ENCODE measurements at places on chromosomes 2 and 18. TPM values are rescaled to one million over a fixed set of nuclear protein-coding genes. Genes with fewer than 3 reads are reported as not detected.

Gene ATL2
- polyA plus RNA-seq: 77.5 TPM

Gene REV1
- 13.3 TPM for polyA plus RNA-seq

Gene FAP
- polyA plus RNA-seq: 0.21 TPM

Gene CFAP221
- polyA plus RNA-seq: 0.30 TPM

Gene SCYGR1
- polyA plus RNA-seq: not detected

Gene CCDC178
- polyA plus RNA-seq: not detected

Gene PLEK
- not detected for polyA plus RNA-seq

Gene ELOA2
- not detected for polyA plus RNA-seq

Gene RIT2
- polyA plus RNA-seq: not detected

Gene SERPINB2
- polyA plus RNA-seq: not detected

Gene LINC00305
- polyA plus RNA-seq: not detected

Gene KCNJ3
- polyA plus RNA-seq: not detected

Gene C1GALT1C1L
- 2.1 TPM for polyA plus RNA-seq

Gene MYCN
- not detected for polyA plus RNA-seq

Gene KCNG2
- polyA plus RNA-seq: not detected

Gene CFC1
- not detected for polyA plus RNA-seq

Gene TBR1
- polyA plus RNA-seq: 0.07 TPM

Gene BOLL
- polyA plus RNA-seq: not detected

Gene TRIB2
- 0.03 TPM for polyA plus RNA-seq

DNA sequence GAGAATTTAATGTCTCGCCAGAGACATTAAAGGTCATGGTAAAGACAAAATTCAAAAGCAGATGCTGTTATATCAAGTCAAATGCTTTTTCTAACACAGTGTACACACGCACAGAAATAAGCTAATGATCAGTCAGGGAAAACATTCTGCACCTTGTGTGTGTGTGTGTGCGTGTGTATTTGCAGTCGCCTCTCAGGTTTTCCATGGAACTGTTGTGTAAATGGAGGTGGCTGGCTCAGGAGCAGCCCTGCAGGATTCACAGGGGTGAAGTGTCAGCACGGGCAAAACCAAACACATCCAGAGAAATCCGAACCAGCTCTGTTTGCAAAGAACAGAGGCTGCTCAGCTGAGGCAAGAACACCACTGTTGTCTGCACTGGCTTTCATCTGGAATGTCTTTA is 76.2 kb upstream of the YWHAQ start:
- no peak for DNase-seq

DNA sequence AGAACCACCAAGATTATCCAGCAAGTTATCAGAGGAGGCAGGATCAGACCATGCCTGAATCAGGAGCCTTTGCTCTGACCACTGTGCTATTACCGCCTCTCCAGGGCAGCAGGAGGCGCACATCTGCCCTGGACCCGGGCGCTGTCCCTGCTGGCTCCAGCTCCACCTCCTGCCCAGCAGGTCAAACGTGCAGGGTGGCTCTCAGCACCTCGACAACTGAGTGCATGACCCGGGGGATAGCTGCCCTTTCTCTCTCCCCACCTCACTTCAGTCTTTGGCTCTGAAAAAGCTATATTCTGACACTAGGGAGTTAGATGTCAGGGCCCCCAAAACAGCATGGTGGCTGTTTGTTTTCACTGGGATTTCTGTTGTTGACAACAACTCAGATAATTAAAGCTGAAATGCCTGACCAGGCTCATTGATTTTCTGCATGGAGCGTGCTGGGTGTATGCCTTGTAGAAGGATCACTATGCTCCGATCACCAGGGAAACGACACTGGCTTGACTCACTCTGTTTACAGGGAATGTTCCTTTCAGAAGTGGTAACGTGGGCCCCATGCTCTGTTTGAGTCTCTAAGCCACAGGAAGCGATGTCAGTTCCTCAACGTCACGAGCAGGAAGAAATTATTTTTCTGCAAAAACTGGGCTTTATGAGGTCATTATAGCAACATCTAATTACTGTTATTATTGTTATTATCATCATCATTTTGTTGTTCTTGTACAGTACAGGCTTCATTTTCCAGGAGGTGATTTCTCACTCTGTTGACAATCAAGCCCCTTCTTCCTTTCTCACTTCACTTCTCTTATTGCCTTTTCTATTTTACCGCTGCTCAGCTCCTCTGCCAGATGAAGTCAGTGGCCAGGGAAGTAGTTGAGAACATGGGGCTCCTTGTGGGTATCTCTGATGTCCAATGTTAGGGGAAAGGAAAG is 125.6 kb downstream of the PLB1 start:
- DNase-seq: peak; percentile 43

- no peak for DNase-seq
Measured at GRCh38 chr2:205998583-205998982, 87.4 kb downstream of the INO80D start.

DNA sequence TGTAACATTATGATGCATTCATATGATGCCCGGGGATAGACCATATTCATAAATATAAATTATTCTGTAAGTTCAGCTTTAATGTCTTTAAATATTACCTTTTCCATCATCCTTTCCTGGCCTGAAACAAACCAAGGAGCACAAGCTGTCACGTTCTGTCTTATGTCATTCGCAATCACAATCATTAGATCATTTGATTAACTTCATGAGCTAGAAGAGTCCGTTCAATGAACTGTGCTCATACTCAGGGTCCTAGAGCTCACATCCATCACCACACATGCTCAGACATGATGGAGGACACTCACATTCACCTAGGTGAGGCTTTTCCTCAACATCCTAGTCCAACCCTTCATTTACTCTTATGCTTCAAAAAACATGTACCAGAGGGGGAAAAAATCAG is 599.0 kb upstream of the ID2 start:
- DNase-seq: no peak

- DNase-seq: no peak
Measured at GRCh38 chr2:132448771-132449170, 32.2 kb downstream of the GPR39 start.

DNA sequence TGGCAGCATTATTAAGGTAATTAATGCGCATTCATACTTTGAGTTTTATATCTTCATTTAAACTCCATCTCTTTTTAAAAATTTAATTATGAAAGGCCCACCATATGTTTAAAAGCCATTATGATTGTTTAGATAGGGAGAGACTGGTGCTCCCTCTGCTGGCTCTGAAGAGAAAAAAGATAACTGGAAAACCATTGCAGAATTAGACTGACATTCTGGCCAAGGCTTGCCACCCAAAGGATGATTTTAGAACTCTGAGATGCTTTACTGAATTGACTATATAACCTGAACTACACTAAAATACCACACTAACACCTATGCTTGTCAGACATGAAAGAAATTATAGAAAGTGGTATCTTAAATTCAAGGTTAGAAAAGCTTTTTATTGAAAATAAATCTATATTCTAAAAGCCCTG is 127.6 kb upstream of the SPOPL start:
- peak; percentile 10 for DNase-seq

DNA sequence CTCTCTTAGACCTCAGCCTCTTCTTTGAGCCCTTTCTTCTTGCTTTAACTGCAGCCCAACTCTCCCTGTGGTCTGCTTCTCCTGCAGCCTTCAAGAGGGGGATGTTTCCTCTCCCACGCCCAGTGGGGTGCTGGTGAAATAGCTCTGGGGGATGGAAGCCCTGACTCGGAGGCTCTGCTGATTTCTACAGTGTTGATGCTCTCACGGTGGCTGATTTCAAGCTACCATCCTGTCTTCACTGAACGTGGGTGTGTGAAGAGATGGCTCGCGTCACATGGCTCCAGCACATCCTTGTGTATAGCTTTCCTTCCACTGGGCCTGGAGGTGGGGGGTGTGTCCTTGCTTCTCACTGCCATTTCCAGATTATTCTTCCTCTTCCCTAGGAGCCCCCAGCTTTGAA is 20.0 kb downstream of the MPP4 start:
- no peak for DNase-seq

GRCh38 chr2:227436436-227437174 is 35.4 kb upstream of the AGFG1 start:
- DNase-seq: no peak

DNA sequence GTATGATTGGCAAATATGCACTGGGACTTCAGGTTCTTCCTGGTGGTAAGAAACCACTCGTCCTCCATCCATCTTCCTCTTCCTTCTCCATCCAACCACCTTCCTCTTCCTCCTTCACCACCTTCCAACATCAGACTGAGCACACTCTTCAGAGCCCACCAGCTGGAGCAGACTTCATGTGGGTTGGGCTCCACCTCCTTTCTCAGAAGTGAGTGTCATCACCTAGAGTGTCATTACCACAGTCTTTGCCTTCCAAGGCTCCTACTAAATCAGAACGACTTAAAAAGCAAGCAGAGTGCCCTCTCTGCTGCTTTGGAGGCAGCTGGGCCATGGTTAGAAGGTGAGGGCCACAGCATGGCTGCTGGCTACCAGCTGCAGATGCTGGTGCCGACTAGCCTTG is 171.6 kb downstream of the SH3RF3 start:
- DNase-seq: no peak

- no peak for DNase-seq
Measured at GRCh38 chr18:78821396-78821795, 158.2 kb upstream of the SALL3 start.

DNA sequence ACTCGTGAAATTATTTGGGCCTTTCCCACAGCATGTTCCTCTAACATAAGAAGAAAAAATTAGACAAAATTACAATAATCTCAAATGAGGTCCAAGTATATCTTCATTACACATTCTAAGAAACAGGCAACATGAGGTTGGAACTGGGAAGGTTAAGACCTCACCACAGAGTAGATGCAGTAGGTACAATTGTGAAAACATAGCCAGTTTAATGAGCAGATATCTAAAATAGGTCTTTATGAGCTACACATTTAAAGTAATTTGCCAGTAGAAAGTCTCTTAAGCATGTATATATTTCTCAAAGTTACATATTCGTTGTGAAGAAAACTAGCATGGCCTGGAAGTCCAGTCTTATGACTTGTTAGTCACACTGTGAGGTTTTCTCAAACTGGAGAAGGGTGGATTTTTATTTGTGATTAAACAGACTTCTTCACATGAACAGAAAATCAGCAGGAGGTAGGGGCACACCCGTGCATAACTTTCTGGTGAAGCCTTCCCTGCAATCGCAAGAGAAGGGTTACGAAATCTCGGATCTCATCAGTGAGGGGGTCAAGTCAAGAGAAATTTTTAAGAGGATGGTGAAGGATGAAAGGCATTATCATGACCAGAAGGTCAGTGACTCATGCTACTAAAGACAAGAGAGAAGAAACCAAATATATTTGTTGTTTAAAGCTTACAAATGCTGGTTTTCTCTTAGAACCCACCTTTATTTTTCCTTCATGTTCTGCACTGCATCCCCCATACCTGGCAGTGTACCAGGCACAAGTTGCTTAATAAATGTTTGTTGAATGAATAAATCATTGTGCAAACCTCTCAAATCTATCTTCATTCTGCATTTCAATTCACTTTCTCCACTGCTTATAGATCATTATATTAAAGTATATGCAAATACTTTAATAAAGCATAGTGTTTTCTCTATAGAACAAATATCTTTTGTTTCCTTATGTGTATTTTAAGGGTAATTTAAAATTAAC is 5.1 kb upstream of the RAB27B start:
- DNase-seq: peak; percentile 65

DNA sequence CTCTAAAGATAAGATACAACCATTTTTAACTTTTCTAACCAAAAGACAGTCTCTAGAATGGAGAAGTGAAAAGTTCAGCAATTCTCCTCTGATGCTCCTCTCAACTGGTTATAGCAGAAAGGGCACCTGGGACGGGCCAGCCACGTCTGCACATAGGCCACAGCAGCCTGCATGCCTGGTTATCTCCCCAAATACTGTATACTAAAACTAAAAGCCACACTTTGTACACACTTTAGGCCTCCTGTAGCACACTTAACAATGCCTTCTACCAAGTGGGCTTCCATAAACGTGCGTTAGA is 179.1 kb downstream of the ANKRD44 start:
- no peak for DNase-seq

DNA sequence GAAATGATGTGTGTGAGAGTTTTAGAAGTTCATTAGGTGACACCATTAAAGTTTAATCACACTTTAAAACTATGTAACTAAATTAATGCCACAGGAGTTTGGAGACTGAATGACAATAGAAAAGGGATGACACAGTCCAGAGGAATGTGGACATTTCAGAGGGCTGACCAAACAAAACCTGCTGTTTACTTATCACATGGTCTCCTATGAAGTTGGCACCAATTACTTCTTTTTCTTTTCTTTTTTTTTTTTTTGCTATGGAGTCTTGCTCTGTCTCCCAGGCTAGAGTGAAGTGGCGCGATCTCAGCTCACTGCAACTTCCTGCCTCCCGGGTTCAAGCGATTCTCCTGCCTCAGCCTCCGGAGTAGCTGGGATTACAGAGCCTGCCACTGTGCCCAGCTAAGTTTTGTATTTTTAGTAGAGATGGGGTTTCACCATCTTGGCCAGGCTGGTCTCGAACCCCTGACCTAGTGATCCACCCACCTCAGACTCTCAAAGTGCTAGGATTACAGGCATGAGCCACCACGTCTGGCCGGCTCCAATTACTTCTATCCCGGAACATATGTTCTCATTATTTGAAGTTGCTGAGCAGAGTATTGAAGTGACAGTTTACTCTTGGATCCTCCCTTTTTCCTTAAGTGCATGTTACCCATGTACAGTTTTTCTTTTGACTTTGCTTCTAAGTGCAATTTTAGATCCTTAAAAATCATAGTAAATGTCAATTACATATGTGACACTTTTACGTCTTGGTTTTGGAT is 4.3 kb downstream of the AGPS start:
- peak; percentile 61 for DNase-seq

DNA sequence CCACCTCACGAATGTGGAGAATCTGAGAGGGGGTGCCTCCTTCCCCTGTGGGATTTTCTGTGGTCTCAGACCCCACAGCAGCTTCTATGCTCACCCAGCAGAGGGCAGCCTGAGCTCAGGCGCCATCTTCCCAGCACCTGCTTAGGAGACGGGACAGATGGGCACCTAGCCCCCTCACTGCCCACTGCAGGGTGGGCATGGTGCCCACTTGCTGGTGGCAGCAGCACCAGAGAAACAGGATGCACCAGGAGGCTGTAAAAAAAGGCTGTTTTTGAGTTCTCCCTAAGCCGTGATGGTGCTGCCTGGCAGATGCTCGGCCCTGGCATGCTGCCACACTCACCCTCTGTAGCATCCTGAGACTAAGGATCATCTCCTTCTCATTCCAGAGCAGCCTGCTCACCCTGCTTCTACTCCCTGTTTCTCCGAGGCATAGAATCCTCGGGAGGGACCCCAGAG is 19.1 kb upstream of the SLC20A1 start:
- peak; percentile 64 for DNase-seq

DNA sequence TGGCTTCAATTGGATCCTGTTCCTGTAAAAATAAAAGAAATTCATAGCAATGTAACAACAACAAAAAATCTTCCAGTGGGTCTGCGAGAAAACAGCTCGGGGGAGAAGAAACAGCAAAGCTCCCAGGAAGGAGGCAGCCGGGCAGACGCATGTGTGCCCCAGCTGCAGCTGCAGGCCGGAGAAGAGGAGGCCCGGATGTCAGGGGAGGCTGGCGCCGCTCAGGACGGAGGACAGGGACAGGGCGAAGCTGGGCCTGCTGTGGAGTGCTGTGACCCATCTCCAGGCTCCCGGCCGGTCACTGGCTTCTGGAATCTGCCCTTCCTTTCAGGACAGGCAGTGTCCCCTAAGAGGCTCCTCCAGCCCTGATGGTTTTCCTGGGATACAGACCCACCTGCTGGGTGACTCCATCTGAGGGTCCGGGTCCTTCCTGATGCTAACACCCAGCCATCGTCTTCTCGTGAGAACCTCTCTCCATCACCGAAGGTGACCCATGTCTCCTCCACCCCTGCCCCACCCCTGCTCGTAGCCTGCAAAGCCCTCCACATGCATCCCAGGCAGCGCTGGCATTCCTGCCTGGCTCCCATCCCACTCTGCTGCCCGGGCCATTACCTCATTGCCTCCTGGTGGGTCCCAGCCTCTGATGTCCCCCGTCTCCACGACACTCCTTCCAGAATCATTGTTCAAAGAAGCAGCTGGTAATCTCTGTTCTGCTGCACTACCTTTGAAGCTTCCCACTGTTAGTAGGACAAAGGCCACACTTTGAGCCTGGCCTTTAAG is 145.4 kb upstream of the TWIST2 start:
- DNase-seq: no peak

Data from A549 (cell line).